ENCODE measurements at places on chromosomes 2 and 18.

DNA sequence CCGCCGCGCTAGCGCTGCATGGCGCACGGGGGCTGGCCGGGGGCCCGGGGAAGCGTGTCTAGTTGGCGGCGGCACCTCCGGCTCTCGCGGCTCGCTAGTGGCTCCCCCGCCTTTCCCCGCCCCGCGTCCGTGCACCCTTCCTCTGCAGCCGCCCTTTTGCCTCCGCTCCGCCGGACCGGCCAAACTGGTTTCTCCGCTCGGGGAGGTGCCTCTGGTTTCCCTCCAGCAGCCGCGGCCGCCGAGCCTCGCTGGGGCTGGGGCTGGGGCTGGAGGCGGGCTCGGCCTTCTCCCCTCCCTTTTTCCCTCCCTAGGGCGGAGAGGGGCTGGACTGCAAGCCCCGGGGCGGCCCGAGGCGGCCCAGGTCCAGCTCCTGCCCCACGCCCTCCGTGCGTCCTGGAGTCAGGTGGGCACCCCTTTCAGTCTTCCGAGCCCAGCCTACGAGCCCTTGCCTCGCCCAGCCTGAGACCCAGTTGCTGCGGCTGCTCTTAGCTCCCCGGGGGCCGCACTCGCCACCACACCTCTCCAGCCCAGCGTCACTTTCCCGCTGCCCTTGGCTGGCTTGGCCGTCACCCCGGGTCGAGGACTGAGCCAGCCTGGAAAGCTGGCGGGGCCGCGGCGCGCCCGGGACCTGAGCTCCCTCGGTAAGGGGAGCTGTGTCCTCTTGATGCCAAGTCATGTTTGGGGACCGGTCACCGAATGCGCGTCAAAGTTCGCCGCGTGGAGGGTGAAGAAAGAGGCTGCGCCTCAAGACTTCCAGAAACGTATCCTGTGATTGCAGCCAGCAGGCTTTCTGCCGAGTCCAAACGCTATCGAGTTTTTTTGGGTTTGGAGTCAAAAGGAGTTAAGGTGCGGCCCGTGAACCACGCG lies at the start of gene ATP8B1:
ATP8B1 (minus strand) TSS at position 213 of the 867 bp plus-strand sequence. CDS start 71,508 bp downstream, outside the sequence.
- DNase-seq = no peak

- no peak for DNase-seq
Observed at GRCh38 chr2:112520234-112520783, 22.0 kb upstream of the POLR1B start.

DNA sequence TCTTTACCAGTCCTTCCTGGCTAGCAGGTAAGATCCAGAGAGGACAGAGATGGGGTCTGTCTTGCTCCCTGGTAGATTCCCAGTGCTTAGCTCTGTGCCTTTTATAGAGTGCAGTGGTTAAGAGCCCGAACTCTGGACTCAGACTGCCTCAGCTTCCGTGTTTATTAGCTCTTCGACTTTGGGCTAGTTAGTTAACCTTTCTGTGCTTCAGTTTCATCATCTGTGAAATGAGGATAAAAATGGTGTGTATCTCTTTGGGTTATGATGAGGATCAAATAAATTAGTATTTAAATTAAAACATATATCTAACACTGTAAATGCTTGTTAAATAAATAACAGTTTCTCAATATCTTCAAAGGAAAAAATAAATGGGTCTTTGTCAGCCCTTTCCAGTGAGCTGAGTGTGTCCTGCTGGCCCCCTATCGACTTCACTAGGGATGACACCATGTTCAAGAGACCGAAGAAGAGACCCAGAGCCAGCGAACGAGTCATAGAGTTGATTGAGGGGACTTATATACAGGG lies 38.2 kb downstream of the CERS6 start:
- DNase-seq = no peak

DNA sequence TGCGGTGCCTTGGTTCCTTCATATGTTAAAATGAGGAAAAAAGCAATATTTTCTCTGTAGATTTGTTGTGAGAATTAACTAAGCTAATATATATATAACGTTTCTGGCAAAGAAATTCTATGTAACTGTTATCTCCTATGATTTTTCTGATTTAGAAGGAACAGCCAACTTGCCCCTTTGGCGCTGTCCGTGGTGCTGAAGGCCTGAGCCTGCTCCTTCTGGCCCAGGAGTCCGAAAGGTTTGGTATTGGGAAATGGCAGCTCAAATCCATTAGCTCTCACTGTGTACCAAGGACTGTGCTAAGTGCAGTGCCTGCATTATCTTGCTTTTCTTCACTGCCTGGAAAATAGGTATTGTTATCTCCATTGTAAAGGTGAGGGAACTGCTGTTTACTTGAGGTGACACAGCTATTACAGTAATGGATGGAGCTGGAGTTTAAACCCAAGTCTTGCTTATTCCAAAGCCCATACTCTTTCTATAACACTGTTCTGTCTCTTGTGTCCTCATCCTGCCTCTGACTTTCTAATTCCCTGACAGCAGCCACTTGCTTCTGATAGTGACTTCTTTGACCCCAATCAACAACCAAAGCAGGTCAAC lies 52.2 kb downstream of the C1QL2 start:
- no peak for DNase-seq

- DNase-seq = no peak
Observed at GRCh38 chr2:119252186-119253113, 28.8 kb downstream of the STEAP3 start.

GRCh38 chr2:105330681-105331375 lies 1.3 kb upstream of the TGFBRAP1 start:
- peak; percentile 0 for DNase-seq

- DNase-seq = no peak
Observed at GRCh38 chr2:63850649-63851048, 9.0 kb downstream of the UGP2 start.

DNA sequence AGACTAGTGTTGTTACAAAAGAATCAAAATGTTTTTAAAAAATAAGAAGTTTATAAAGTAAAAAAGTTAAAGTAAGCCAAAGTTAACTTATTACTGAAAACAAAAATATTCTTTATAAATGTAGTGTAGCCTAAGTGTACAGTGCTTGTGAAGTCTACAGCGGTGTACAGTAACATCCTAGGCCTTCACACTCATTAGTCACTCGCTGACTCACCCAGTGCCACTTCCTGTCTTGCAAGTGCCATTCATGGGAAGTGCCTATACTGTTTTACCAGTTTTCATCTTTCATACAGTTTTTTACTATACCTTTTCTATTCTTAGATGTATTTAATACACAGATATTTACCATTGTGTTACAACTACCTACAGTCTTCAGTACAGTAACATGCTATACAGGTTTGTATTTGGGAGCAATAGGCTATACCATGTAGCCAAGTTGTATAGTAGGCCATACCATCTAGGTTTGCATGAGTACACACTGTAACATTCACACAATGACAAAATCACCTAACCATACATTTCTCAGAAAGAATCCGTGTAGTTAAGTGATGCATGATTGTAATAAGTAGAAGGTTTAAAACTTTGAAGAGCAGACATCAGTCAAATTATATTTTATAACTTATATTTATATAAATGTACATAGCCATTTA lies 13.4 kb downstream of the SERPINB7 start:
- no peak for DNase-seq

DNA sequence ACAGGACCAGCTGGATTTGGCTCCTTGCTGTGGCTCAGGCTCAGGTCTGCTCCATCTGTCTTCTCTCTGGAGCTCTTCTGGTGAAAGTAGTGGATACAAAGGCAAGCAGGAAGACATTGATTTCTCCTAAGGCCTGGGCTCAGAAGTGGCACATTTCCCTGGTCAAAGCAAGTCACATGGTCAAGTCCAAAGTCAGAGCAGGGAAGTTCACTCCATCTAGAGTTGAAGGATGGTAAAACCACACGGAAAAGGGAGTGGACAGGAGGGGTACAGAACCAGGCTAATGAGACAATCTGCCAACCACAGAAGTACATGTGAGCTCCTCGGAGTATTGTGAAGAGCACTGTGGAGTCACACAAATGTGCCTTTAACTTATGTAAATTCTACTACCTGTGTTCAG lies 66.1 kb downstream of the MARCO start:
- DNase-seq = no peak

DNA sequence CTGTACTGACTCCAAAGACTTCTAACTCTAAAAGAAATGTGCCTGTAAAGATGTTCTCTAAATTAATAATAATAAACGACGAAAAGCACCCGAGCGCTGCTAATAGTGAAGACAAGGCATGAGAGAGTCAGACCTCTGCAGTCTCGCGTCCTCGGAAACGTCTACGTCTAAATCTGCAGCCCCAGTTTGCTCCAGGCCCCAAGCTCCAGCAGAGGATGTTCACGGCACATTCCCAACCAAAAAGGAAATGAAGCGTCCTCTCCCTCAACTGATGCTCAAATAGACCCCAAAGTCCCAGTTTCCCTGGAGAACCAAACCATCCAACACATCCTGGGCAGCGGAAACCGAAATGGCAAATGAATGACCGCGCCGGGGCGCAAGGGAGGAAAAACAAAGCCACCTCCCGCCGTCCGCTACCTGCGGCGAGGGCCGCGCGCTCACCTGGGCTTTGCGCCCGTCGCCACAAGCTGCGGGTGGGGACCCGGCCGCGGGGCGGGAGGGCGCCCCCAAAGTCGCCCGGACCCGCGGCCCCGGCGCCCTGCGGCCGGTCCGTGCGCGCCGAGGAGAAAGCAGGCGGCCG lies 47.1 kb upstream of the CCDC150 start:
- DNase-seq = peak; percentile 9

- DNase-seq = no peak
Observed at GRCh38 chr2:206031162-206031784, 54.7 kb downstream of the INO80D start.

DNA sequence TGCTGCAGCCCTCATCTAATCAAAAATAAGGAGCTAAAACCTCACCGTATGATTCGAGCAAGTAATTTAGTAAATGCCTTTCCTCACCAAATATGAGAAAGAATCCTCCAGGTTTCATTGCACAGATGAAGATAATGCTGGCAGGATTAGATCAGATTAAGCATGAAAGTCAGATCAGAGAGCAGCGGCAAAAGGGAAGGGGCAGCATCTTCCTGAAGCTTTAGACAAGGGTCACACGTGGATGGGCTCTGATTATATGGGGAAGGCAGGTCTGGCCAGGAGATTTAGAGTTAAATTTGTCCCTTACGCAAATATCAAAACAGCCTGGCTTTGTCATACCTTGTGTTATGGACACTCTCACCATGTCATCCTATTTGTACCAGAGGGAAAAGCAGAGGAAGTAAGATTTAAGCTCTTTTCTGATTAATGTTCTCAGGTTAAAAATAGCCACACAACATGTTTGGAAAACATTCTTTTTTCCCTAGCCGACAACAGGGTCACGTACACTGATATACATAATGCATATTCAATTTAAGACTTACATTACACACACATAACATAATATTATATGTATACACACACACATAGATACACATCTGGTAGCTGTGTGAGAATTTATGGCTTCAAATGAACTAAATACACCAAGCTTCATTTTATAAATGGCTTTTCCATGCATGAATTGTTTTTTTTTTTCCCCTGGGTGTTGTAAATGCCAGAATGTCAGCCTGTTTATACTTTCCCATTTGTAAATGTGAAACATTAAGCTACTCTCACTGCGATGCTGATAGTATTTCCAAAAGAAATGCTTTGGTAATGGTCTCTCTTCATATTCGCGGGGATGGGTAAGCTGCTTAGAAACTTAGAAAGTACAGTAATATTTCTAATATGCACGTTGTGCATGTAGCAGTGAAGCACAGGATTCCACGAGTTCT lies 196.3 kb upstream of the SIX3 start:
- DNase-seq = peak; percentile 40

- DNase-seq = no peak
Observed at GRCh38 chr2:64727013-64727767, 73.5 kb upstream of the SERTAD2 start.

DNA sequence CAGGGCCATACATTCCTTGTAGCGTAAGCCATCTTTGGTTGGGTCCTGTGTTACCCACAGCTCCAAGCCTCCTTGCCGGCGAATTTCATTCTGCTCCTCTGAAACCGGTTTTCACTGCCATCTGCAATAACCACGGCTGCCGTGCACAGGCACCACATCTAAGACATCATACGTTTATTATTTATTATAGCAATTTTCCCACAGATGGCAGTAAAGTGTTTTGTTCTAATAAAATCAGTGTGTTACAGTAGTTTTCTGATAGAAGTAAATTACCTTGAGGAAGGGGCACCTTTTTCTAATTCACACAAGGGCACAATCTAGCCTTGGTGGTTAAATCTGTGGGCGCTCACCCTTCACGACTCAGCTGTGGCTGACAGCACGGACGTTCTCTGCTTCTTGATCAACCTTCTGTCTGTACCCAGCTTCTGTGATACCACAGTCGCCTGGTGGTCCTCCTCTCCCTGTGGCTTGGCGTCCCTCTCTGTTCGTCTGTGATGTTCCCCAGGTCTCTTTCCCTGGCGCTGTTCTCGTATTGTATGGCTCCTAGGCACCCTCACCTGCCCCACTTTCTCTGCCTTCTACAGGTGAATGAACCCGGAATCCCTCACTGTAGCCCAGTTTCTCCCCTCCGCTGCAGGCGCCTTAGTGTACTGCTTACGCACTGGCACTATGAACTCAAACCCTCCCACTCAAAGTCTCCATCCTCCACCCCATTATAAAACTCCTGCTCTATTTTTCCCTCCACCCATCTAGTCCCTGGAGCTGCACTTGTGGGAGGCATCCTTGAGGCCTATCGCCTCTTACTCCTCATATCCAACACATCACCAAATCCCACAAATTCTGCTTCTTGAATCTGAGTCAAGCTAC lies 236.8 kb downstream of the DYSF start:
- DNase-seq = no peak

GRCh38 chr2:234001380-234002160 lies 48.9 kb upstream of the SPP2 start:
- no peak for DNase-seq

DNA sequence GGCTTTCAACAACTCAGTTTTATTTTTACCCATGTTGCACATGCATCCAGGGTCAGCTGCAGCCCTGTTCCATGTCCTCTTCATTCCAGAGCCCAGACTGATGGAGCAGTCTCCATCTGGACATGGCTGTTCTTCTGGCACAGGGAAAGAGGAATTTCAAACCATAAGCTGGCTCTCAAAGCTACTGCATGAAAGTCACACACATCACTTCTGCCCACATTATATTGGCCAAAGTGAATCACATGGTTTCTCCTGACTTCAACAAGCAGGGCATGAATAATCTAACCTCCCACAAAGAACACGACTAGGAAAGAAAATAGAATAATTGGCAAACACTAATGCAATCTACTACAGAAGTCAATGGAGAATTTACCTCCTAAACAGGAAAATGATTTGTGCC lies 94.2 kb downstream of the FTCDNL1 start:
- no peak for DNase-seq

GRCh38 chr18:9365406-9365805 lies 30.8 kb downstream of the TWSG1 start:
- no peak for DNase-seq

GRCh38 chr18:45734944-45735343 lies 11.0 kb downstream of the SLC14A1 start:
- DNase-seq = no peak

GRCh38 chr2:178292586-178292985 lies 98.3 kb downstream of the OSBPL6 start:
- DNase-seq = no peak

DNA sequence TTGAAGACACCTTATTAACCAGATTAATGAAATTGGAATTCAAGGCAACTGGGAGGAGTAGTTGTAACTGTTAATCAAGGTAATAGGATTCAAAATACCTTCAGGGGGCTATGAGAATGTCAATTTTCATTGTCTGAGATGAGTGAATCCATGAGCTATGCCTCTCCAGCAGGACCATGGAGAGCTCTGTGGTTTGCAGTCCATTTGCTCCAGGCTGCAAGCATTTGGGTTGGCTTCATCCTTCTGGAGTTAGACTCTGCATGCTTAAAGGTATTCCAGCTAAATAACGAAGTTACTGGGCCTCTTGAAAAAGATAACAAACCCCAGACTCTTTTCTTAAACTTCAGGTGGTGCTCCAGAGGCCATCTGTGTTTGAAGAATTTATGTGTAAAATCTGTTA lies 207.1 kb upstream of the SLC8A1 start:
- no peak for DNase-seq

Data from NCI-H187 (cell line).